GM03348 (cell line): ENCODE measurements at places on chromosomes 11 and 22.
A peak's percentile ranks its signal among the peaks of the same experiment; 100 is the strongest.

DNA sequence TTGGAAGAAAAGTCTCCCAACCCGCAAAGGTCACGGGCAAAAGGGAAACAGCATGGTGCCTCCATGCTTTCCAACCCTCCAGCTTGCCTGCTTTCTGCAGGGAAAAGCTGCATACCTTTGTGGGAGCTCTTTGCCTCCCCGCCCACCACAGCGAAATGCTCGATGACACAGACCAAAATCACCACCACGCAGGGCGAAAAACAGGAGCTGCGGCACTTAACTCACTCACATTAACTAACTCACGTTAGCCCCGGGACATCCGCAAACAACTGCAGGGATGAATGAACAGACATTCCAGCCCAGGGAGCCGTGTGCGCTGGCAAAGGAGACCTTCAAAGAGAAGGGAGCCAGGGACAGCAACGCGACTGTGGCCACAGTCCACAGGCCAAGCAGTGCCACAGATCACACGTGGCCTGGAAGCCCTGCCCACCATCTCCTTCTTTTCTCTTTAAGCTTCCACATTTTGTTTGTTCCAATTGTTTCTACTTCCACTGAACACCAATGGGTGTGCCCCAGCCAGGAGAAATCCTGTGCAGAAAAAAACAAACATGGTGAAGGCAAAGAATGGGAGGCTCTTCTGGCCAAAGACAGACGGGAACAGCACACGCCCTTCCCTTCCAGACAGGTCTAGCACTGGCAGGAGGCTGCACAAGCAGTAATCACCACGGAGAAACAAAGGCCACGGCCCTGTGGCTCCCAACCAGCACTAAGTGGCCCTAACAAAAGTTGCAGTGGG lies 39.3 kb downstream of the DUSP8 start:
- DNase-seq = peak; percentile 27

GRCh38 chr11:9314291-9315077 lies at the start of gene TMEM41B:
Gene TMEM41B (minus strand): TSS chr11:9314593. CDS start chr11:9314441, 152 bp downstream.
- DNase-seq = peak; percentile 100

- DNase-seq = no peak
Observed at GRCh38 chr11:126824035-126824607, 176.4 kb downstream of the KIRREL3 start.

GRCh38 chr11:15585602-15586331 lies 471.0 kb downstream of the INSC start:
- DNase-seq = no peak

GRCh38 chr11:117888139-117888566 lies 11.7 kb upstream of the FXYD6 start:
- no peak for DNase-seq

GRCh38 chr22:19130959-19131684 lies at the start of gene TSSK2:
Gene TSSK2 (plus strand): TSS chr22:19131308. CDS start chr22:19131400, 92 bp downstream.
- DNase-seq = no peak

DNA sequence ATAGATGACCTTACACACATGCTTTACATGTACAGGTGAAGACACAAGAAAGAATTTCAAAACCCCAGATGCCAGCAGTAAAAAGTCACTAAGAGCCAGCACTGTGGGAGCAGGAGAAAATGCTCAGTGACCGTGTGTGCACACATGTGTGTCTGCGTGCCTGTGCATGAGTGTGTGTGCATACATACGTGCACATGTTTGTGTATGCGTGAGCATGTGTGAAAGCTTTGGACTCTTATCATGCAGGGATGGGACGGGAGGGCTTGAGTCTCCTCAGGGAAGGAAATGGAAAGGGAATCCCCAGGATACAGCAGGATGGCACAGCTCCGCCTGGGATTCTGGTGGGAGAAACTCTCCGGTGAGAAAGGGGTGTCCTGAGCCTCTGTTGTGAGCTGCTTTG lies 121.5 kb upstream of the B3GAT1 start:
- no peak for DNase-seq

DNA sequence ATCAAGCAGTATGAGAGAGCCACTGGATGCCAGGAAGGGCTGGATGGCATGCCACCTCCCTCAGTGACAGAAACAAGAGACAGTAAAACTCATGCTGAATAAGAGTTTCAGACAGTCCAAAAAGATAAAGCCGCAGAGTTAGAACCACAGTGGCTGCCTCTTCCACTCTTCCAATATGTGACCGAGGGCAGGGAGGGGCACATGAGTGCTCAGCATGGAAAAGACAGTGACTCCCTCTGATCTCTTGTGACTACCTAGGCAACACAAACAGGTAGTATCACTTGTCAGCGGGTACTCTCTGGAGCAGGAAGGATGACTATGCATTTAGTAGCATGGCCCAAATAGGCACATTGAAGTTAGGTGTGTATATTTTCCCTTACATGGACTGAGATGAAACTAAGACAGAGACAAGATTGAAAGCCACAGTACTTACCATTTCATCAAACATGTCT lies 295.4 kb downstream of the CADM1 start:
- no peak for DNase-seq

GRCh38 chr11:113778111-113778910 lies 1.3 kb upstream of the CLDN25 start:
- peak; percentile 32 for DNase-seq

GRCh38 chr11:33463059-33463458 lies 205.9 kb downstream of the HIPK3 start:
- peak; percentile 26 for DNase-seq

DNA sequence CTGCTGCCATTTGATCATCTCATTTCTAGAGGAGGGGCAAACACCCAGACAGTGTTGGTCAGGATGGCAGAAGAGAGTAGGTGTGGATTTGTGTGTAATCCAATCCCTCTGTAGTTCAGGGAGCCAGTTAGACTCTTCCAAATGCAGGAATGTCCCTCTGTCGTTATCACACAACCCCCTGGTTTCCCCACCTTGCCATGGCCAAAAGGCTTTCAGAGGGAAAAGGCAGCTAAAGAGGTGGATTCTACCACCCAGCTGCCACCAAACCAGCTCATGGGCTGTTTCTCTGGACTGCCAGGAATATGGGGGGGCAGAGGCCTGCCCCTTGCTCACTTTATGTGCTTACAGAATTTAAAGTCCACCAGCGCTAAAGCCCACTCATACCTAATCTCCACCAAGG lies 18.1 kb downstream of the TSKU start:
- peak; percentile 1 for DNase-seq

- no peak for DNase-seq
Observed at GRCh38 chr22:21726650-21727049, 8.9 kb downstream of the YPEL1 start.

DNA sequence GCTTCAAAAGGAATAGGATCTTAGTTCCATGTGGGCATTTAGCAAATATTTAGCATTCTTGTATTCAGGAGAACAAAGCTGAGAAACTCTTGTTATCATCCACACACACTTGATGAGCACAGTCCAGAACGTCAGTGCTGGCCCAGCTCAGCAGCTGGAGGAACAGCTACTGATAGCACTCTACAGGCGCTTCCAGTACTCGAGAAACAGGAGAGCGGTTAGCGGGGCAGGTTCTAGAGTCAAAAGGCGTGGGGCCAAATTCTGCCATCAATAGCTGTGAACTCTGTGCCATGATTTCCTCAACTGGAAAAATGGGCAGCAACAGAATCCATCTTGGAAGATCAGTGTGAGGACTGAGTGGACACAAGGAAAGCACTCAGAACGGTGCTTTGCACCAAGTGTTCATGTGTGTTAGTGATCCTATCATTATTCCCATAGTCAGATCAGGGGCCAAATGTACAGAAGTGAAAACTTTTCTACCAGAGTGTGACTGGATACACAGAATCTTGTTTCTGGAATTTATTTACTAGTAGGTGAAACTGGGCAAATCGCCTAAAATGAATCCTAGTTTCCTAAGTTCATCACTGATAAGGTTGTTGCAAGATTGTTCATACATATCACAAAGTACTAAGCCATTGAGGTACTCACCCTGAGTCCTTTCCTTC lies 3.2 kb downstream of the JOSD1 start:
- no peak for DNase-seq
